ENCODE measurements at places on chromosomes 4 and X.

DNA sequence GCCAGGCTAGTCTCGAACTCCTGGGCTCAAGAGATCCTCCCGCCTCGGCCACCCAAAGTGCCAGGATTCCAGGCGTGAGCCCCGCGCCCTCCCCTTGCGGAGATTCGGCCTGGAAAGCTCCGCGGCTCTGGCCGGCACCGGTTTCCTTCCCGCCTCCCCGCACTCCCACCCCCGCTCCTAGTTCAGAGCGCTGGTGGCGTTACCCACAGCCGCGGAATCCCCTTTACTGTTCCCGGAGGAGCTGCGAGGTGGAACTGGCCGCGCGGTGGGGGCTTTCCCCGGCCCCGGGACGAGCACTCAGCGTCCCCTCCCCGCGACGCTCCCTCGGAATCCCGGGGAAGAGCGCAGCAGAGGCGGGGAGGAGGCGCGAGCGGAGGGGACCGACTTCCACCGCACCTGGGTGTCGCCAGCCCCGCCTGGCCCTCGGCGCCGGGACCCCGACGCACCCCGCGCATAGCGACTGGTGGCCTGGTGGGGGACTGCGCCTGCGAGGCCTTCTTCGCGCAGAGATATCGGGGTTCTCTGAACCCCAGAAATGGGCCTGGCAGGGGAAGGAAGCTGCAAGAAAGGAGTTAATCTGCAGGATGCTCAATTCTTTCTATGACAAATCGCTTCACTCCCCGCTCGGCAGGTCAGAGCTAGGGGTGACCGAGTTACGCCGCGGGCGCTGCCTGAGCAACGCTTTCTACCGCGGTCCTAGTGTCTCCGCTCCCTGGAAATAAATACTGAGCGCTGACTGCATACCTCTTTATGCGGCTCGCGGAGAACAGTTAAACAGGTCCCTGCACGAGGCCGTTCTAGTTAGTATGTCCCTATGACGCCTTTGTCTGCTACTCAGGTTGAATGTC lies 14.6 kb upstream of the SLC25A4 start:
- DNase-seq, result peak; percentile 62

GRCh38 chr4:108685036-108685686 lies 34.8 kb downstream of the OSTC start:
- DNase-seq, result no peak

DNA sequence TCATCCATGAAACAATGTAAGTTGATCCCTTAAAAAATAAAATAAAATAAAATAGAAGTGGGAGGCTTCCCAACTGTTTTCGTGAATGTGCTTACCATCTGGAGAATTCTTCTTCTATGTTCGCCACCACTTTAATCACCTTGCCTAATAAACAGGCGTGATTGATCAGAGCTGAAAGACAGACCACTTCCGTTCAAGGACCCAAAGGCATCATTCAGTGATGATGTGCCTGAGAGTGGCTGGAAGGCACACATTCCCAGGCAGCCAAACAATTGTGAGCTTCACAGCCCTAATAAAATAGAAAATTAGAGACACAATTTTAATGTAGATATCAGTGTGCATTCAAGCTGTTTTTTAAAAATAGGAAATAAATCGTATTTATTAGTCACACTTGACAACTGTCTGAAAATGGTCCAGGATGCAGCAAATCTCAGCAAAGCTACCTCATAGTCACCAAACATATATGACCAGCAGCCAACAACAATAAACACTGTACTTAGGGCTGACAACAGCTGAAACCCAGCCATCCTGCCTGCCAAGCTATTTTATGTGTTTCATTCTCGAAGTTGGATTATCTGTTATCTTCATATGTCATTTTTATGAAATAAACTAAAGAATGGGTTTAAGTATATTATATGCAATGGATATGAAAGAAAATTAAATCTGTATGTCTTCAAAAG lies 163.2 kb upstream of the FAM9B start:
- no peak for DNase-seq

DNA sequence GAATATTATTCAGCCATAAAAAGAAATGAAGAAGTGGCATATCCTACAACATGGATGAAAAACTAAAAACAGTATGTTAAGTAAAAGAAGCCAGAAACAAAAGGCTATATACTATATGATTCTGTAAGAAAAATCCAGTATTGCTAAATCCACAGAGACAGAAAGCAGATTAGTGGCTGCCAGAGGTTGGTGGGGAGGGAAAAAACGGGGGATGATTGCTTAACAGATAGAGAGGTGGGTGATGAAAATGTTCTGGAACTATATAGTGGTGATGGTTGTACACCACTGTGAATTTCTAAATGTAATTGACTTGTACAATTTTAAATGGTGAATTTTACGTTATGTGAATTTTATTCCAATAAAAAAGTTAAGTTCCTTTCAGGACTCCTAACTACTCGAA lies 157.6 kb upstream of the SH3RF1 start:
- no peak for DNase-seq

DNA sequence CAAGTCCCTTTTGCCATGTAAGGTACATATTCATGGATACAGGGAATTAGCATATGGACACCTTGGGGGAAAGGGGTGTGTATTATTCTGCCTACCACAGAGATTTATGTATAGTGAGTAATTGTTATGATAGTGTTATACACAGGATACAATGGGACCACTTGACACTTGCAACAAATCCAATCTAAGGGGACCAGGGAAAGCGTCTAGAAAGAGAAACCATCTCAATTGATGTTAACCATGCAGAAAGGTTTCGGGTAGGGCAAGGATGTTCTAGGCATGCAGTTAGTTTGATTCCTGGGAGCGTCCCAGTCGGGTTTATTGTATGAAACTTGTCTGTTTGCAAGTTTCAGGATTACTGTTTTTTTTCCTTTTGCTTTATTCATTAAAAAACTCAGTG lies 34.2 kb downstream of the MMRN1 start:
- DNase-seq, result no peak

DNA sequence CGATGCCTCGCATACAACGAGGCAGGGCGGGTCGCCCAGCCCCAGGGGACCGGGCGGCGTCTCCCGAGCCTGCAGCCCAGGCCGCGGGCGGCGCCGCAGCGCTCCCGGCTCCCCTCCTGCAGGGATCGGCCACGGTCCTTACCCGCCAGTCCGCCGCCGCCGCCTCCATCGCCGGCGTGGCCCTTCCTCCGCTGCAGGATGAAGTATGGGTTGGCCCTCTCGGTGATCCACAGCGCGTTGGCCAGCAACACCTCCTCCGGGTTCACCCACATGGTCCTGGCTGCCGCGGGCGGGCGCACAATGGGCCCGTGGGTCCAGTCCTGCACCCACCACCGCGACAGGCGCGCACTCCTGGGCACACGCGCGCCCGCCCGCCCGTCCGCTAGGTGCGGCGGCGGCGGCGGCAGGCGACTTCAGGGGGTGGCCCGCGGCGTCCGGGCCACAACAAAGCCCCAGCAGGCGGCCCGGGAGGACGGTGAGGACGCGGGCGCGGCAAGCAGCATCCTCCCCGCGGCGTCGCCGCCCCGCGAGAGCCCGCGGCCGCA lies 339 bp downstream of the TBC1D9 start:
- peak; percentile 75 for DNase-seq

DNA sequence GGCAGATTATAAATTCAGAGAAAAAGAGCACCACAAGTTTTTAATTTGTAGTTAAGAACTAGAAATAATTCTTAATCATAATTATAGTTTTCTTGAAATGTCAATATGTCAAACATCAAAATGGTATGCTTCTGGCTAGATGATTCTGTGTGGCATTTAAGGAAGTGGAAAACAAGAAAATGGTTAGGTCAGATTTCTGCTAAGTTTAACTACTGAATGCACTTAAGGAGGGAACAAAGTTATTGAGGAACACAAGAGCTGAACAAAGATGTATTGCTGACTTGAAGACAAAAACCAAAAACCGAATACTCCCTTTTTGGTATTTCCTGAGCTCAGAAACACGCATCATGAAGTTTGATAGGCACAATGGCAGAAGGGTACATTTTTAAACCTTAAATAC lies 58.7 kb upstream of the GPR34 start:
- DNase-seq, result no peak

DNA sequence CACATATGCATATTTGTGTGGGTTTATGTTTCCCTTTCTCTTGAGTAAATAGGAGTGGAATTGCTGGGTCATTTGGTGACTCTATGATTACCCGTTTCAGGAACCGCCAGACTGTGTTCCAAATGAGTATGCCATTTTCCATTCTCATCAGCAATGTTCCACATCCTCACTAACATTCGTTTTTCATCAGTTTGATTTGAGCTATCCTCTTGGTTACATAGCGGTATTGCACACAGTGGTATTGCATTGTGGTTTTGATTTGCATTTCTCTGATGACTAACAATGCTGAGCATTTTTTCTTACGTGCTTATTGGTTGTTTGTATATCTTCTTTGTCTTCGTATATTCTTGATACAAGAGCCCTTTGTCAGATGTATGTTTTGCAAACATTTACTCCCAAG lies 218.0 kb upstream of the AMOT start:
- no peak for DNase-seq

- no peak for DNase-seq
Observed at GRCh38 chr4:63619771-63620170, 789.5 kb downstream of the TECRL start.

GRCh38 chr4:99887837-99888236 lies 6.4 kb downstream of the LAMTOR3 start:
- DNase-seq, result no peak

- no peak for DNase-seq
Observed at GRCh38 chr4:39657465-39657864, 18.8 kb upstream of the SMIM14 start.

- no peak for DNase-seq
Observed at GRCh38 chr4:83025563-83025962, 9.4 kb upstream of the COPS4 start.

GRCh38 chrX:27860337-27860736 lies 52.5 kb downstream of the MAGEB10 start:
- DNase-seq, result no peak

- DNase-seq, result no peak
Observed at GRCh38 chr4:108035691-108036090, 46.0 kb downstream of the HADH start.

GRCh38 chr4:144645631-144646522 lies at the start of gene HHIP:
TSS of gene HHIP (plus strand) at chr4:144646156. CDS start at chr4:144646676, 520 bp downstream.
- DNase-seq, result peak; percentile 83

DNA sequence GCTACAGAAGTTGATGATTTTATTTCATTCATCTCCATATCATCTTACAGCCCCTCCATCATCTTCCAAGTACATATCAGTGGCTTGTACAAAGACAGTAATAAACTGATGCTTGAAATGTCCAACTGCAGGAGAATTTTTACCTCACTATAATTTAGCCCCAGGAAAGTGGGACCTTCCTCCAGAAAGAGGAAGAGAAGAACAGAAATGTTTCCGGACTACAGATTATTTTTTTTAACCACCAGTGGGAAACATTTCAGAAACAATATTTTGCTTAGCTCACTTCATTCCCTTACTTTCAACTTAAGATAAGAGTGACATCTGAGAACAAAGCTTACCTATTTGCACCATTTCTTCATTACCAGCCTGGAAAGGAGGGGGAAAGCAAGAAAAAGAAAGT lies 2.0 kb downstream of the ADAMTS3 start:
- DNase-seq, result no peak

DNA sequence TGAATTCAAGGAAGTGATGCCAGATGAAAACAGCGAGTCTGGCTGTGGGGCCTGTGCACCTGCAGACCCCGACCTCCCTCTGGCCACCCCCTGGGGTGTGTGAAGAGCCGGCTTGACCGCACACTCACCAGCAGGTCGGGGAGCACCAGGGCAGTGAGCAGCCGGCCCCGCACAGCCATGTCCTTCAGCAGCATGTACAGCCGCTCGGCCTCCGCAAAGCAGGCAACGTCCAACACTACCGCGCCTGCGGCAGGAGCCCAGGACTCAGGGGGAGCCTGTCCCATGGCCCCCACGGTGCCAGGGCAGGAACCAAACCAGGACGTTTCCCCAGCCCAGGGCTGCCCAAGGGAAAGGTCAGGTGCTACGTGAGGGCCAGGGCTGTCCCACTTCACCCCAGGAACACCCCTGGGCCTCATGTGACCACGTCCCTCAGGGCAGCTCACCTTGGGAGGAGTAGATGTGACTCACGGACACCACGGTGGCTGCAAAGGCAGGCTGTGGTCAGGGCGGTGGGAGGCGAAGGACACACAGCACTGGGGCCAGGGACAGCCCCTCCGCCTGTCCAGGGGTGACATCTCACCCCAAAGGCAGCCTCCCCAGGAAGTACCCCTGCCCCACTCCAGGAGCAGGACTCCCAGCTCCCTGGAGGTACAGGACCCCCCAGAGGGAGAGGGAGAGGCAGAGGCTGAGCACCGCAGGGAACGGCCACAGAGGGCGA lies 8.2 kb downstream of the DGKQ start:
- no peak for DNase-seq

- peak; percentile 7 for DNase-seq
Observed at GRCh38 chrX:107025545-107025944, 25.5 kb upstream of the MORC4 start.

Measured in nephron progenitor cell (in vitro differentiated cells).